Keratinocyte (primary cell): ENCODE measurements at places on chromosomes 7 and 10.

- DNase-seq: no peak
Observed at GRCh38 chr7:155579565-155579964, 33.2 kb upstream of the CNPY1 start.

- DNase-seq: no peak
Observed at GRCh38 chr7:150621376-150621775, 10.8 kb downstream of the GIMAP6 start.

DNA sequence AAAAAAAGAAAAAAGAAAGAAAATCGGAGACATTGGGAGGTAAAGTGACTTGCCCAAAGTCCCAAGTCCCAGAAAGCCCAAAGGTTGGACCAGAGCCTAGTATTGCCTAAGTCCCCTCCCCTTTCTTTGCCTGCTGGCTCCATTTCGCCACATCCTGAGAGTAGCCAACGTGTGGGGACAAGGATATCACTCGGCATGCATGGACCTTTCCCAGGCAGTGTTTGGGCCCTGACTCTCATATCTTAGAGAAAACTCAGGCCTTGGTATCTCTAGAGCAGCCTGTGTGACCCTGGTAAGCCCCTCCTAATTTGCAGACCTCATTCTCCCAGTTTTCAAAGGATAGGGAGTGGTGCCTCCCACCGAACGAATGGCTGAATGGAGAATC, 294.2 kb upstream of the ZMIZ1 start:
- no peak for DNase-seq

DNA sequence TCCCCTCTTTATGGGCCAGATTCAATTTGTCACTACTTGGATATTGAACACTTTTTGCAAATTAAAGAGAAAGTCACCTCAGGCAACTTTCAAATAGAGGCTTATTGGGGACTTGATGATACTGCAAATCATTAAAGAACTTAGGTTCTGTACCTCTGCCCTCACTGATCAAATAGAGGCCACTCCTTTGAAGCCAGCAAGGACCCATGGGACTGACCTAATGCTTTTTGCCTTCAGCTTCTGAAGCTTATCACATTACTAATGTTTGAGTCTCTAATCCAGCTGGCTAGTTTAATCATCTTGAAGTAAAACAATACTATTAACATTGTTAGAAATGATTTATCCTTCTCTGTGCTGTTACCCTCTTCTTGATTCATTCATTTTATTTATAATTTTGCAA, 93.0 kb upstream of the ZNF800 start:
- DNase-seq: no peak

- no peak for DNase-seq
Observed at GRCh38 chr10:64316416-64316815, 795.2 kb downstream of the REEP3 start.

DNA sequence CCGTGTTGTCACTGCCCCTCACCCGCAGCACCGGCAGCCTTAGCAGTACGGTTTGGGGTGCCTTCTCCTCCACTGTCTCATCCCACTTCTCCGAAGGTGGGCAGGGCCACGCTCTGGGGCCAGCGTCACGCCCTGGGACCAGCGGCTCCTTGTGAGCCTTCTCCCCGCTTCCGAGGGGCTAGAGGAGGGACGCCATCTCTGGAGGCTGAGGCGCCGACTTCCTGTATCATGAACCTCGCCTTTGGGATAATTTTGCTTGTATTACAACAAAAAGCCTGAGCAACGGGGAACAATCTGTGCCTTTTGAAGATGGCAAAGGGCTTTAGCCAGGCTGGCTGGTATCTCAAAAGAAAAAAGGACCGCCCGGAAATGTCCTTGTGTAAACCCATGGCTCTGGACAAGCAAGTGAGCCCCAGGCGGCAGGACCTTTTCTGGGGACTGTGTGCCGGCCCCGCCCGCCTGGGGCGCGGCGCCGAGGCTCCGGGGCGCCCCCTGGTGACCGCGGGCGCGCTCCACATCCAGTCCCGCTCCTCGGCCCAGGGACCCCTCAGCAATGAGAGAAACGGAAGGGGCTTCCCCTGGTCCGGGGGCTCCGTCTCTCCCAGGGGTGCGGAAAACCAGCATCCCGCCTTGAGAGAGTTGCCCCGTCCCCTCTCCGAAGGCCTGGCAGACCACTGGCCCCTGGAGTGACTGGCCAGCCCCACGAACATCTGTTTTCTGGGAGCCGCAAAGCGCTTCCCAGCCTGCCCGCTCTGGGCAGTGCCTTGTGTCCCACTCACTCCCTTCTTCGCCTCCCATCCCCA, 3.8 kb downstream of the DEPP1 start:
- DNase-seq: no peak

- DNase-seq: no peak
Observed at GRCh38 chr7:34042406-34042805, 137.1 kb downstream of the BMPER start.

- DNase-seq: no peak
Observed at GRCh38 chr10:121245754-121246153, 352.5 kb downstream of the FGFR2 start.
